ENCODE measurements at places on chromosomes 3 and 15.

DNA sequence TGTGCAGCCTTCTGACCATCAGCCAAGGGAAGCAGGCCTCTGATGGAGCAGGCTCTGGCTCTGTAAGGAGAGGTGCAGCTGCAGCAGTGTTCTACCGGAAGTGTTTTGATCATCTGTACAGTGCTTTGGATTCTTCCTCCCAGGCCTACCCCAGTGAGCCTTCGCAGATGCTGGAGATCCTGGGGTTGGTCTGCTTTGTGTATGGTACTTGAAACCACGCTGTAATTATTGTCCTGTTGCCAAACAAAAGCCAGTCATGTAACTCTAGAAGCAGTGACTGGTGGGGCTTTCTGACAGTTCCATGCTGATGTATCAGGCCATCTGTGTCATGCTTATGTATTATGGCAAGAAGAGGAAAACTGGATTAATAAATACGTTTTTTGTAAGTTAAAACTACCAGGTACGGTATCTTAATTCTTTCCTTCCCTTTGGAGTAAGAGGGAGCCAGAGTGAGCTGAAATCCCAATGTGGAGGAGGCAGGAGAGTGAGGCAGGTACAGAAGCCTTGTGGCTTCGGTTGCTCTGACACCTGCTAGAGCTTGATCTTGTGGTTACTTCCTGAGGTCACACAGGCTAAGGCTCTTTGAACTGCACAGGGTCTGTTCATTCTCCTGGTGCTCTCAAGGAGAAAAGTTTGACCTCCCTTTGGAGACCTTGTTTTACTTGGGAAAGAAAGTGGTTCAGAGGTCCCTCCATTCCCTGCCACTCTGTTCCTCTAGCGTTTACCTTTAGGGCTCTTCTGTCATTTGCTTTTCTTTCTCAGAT is 3.7 kb downstream of the TMEM42 start:
- no peak for DNase-seq

- DNase-seq, result no peak
Measured at GRCh38 chr3:156952011-156952410, 125.9 kb downstream of the LEKR1 start.

- DNase-seq, result no peak
Measured at GRCh38 chr15:77636209-77636608, 3.5 kb upstream of the LINGO1 start.

DNA sequence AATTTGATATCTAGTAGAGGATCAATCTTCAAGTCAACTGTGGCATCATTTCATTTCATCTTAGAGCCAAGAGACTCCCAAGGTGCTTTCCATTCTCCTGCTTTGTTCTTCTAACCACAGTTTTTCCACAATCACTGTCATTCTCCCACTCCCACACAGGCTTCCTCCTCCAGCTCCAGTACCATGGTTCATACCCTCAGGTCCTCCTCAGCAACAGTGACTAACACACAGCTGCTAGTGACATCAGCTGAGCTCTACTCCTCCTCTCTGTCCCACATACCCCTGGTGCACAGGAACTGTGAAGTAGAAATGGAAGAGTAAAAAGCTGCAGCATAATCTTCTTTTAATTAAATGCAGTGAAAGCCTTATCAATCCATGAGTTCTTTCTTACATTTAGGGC is 200.2 kb upstream of the DPH6 start:
- DNase-seq, result no peak

- no peak for DNase-seq
Measured at GRCh38 chr3:6860954-6861624, at the start of gene GRM7. Gene GRM7, plus strand, starts transcription at chr3:6861115.

DNA sequence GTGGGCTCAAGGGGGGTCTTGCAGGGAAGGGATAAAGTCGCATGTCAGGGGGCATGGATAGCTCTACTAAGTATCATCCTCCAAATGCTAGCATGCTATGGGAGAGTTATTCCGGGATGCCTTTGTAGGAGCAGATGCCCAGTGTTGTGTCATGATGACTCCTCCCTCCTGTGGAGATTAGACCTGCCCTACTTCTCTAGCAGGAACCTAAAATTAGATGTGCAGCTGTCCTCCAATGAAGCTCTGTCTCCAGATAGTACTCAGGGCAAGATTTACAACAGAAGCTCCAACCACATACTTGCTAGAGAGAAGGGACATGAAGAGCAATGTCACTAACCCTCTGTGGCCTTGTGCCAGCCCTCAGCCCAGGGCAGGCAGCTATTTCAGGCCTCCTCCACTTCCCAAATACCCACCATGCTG is 82.5 kb downstream of the AGBL1 start:
- no peak for DNase-seq

GRCh38 chr15:71334873-71335272 is 219.6 kb downstream of the THSD4 start:
- DNase-seq, result no peak

DNA sequence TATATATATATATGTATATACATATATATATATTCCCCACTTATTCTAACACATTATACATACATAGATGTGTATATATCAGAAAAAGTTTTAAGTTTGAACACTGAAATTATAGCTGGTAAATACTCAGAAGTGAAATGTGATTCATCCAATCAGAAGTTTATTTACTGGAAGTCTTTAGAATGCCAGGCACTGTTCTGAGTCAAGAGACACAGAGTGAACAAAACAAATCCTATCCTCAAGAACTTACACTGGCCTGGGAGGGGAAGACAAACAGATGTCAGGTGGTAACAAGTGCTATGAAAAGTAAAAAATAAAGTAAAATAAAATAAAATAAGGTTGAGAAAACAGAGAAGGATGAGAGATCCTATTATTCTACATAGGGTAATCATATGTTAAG is 13.4 kb downstream of the DHX36 start:
- DNase-seq, result no peak

DNA sequence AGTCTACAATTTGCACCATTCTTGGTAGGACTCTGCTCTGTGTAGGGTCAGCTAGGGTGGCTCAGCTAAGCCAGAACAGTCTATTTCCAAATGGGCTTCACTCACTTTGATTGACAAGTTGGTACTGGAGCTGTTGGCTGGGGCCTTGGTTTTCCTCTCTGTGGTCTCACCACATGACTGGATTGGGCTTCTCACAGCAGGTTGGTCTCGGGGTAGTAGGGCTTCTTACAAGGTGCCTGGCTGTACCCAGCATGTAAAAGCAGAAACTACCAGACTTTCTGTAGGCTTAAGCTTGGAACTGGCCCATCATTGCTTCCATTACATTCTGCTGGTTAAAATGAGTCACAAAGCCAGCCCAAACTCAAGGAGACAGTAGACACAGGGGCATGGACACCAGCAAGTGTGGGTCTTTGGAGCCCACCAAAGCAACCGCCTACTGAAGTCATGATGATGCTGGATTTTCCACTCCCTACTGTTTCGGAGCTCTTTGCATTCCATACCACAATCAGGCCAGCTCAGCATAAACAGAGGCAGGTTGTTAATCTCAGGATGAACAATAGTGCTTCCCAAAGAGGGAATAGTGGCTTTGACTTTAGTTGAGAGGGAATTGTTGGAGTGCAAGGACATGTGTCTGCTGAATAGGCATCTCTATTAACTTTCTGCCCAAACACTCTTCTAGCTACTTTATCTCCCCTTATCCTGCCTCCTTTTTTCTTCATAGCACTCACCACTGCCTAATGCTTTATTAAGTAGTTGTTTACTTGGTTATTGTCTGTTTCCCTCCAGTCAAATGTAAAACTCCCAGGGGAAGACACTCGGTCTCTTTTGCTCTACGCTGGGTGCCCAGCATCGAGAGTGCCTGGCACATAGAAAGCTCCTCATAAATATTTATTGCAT is 78.0 kb upstream of the RARB start:
- no peak for DNase-seq

DNA sequence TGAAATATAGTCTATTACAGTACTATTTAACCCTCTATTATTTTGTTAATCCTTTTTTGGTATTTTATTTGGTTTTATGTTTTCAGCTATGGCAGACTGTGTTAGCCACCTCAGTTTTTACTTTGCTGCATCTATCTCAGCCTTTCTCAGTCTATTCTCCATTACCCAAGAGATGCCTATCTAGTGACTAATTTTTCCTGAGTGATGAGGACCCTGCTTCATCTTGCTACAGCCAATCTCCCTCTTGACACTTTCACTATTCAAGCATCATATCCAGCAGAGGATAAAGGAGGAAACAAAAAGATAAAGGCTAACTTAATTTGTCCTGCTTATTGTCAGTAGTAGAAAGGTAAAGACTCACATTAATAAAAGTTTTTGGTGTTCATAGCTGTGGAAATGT is 141.8 kb upstream of the NECTIN3 start:
- no peak for DNase-seq

- no peak for DNase-seq
Measured at GRCh38 chr3:64505419-64505818, 182.4 kb downstream of the ADAMTS9 start.

DNA sequence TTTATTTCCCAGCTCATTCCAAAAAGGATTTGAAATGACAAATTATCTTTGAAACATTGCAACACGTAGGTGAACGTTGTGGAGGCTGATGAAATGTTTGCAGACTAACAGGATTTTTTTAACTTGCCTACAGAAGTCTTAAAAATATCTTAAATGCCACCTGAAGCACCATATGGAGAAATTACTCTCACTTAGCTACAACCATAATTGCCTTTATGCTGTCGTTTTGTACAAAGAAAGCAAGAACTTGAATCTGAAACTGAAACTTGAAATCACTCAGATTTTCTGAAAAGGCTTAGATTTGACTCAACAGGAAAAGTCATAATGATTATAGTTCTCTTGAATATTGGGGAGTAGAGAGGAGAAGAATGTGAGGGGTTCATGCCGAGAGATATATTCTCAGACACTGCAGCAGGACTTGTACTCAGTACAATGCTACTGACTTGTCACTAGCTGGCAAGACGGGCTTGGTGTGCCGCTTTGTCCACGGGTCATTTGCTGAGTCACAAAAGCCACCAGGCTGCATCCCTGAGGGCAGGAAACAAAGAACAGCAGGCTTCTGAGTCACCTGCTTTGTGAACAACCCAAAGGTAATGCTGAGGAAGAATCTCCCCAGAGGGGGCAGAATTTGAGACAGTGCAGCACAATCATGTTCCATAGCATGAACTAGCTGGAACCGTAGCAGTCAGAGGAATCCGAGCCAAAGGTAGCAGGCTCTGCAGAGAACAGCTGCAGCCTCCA is 7.1 kb upstream of the FMN1 start:
- DNase-seq, result peak; percentile 95

DNA sequence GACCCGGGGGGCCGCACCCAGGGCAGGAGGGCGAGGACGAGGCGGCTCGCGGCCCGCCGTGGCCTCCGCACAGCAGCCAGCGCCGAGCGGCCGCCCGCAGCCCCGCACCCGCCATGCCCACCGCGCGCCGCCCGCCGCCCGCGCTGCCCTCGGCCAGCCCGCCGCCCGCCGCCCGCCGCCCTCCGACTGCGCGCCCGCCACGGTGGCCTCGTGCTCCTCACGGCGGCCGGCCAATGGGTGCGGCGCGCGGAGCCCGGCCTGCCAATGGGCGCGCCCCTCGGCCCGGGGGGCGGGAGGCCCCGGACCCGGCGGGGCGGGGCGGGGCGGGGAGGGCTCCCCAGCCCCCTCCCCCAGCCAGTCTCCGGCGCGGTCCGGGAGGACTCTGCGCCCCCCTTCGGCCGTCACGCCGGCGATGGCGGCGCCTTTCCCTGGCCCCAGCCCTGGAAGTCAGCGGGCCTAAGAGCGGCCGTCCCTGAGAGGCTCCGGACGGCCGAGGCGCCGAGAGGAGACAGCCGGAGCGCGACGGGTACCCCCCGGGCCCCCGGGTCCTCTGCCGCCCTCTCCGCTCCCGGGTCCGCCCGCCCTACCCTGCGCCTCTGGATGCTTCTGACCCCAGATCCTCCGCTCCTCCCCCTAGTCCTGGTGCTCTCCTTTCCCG is at the start of gene NT5DC2:
Gene NT5DC2 (minus strand): TSS at position 235 of the 658 bp plus-strand sequence. CDS start 120 bp downstream, at position 115.
- peak; percentile 76 for DNase-seq

GRCh38 chr3:117562000-117562399 is 852.4 kb downstream of the TUSC7 start:
- DNase-seq, result no peak

GRCh38 chr15:85988741-85989140 is 90.9 kb upstream of the AGBL1 start:
- no peak for DNase-seq

DNA sequence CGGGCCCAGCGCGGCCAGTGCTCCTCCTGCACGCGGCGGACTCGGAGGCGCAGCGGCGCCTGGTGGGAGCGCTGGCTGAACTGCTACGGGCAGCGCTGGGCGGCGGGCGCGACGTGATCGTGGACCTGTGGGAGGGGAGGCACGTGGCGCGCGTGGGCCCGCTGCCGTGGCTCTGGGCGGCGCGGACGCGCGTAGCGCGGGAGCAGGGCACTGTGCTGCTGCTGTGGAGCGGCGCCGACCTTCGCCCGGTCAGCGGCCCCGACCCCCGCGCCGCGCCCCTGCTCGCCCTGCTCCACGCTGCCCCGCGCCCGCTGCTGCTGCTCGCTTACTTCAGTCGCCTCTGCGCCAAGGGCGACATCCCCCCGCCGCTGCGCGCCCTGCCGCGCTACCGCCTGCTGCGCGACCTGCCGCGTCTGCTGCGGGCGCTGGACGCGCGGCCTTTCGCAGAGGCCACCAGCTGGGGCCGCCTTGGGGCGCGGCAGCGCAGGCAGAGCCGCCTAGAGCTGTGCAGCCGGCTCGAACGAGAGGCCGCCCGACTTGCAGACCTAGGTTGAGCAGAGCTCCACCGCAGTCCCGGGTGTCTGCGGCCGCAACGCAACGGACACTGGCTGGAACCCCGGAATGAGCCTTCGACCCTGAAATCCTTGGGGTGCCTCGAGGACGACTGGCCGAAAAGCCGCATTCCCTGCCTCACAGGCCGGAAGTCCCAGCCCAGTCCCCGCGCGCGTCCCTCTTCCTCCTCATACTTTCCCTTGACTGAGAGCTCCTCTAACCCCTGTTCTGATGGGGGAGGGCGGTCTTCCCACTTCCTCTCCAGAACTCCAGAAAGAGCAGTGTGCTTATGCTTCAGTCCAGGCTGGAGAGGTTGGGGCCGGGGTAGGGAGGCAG is 1.4 kb upstream of the IL17RC start:
- peak; percentile 43 for DNase-seq

DNA sequence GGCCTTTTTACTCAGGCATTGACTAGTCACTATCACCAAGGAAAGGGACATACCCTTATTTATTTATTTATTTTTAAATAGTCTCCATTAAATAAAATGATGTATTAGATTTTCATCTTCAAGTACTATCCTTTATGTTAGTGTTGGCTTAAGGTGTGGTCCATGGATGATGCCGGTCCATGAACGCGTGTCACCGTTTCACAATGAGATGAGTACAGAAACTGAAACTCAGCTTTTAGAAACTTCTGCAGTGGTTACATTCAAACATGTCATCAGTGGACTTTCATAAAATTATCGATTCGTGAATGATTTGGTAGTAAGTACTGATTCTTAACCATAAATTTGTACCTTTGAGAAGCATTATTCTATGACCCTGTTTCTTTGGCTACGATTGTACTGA is 166.6 kb downstream of the SATB1 start:
- no peak for DNase-seq

DNA sequence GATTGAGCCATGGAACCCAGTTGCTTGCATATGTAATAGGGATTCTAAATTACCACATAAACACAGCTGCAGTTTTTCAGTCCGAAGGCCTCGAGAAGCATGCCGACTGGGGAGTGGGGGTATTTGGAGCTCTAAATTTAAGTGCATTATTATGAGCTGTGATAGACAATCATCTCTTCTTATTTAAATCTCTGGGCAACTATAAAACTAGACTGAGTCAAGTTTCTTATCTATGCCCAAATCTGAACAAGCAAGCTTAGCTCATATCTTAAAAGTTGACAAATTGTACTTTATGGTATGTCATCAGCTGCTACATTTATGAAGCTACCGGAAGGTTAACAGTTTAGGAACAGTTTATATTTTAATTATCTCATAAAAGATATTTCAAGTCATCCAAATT is 19.5 kb upstream of the THRB start:
- peak; percentile 25 for DNase-seq

- no peak for DNase-seq
Measured at GRCh38 chr15:40933517-40933902, 4.4 kb downstream of the DLL4 start.
